ENCODE measurements at places on chromosomes 4 and X. TPM values are rescaled to one million over a fixed set of nuclear protein-coding genes. Genes with fewer than 3 reads are reported as not detected.

The SSX4 gene
- total RNA-seq: not detected

The PRKG2 gene
- 0.60 TPM for total RNA-seq

The FAM3A gene
- total RNA-seq: 32.3 TPM

The CT45A1 gene
- not detected for total RNA-seq

The CDKL2 gene
- 1.1 TPM for total RNA-seq

The ADAMTS3 gene
- not detected for total RNA-seq

The WDFY3 gene
- not detected for total RNA-seq

The GABRG1 gene
- not detected for total RNA-seq

The SPP1 gene
- total RNA-seq: not detected

The ABLIM2 gene
- total RNA-seq: 0.43 TPM

The CT45A10 gene
- not detected for total RNA-seq

The NHSL2 gene
- 0.48 TPM for total RNA-seq

The SPANXN4 gene
- total RNA-seq: not detected

The UGT2B17 gene
- total RNA-seq: not detected

The TRIM60 gene
- not detected for total RNA-seq

The IL2 gene
- total RNA-seq: 0.31 TPM

The PABPC1L2B gene
- total RNA-seq: not detected

The GPR173 gene
- total RNA-seq: not detected

The MYOZ2 gene
- total RNA-seq: not detected

The F9 gene
- not detected for total RNA-seq

The HMGB2 gene
- 713 TPM for total RNA-seq

The SPANXN1 gene
- total RNA-seq: not detected

The CEP135 gene
- 19.3 TPM for total RNA-seq

The AWAT2 gene
- not detected for total RNA-seq

The HPGD gene
- total RNA-seq: 10.0 TPM

The MAGEA2B gene
- not detected for total RNA-seq

The ODAPH gene
- not detected for total RNA-seq

The HEPH gene
- total RNA-seq: not detected

The MID1 gene
- not detected for total RNA-seq

The CFAP99 gene
- total RNA-seq: not detected

The MECP2 gene
- 61.8 TPM for total RNA-seq

The SPATA18 gene
- total RNA-seq: 0.71 TPM

The DCAF8L1 gene
- total RNA-seq: not detected

The YIPF7 gene
- total RNA-seq: not detected

The CITED1 gene
- not detected for total RNA-seq

The SORCS2 gene
- total RNA-seq: not detected

The ZCCHC12 gene
- total RNA-seq: not detected

The CXorf38 gene
- total RNA-seq: 19.6 TPM

The PAGE5 gene
- total RNA-seq: not detected

The USP17L18 gene
- total RNA-seq: not detected

The GIMD1 gene
- not detected for total RNA-seq

The CTAG2 gene
- not detected for total RNA-seq

The GAGE1 gene
- total RNA-seq: not detected

The GLRA2 gene
- not detected for total RNA-seq

The PRDX4 gene
- total RNA-seq: 27.7 TPM

The FAM47A gene
- total RNA-seq: not detected

The NAP1L5 gene
- 3.8 TPM for total RNA-seq

The PDCL2 gene
- not detected for total RNA-seq

The UPF3B gene
- 9.2 TPM for total RNA-seq

The PPP1R2C gene
- not detected for total RNA-seq

The SORBS2 gene
- total RNA-seq: not detected

The ZNF157 gene
- 0.48 TPM for total RNA-seq

The NXF3 gene
- total RNA-seq: not detected

The DEFB131A gene
- total RNA-seq: not detected

The LEF1 gene
- 423 TPM for total RNA-seq

The TTC29 gene
- not detected for total RNA-seq

The GPR50 gene
- total RNA-seq: not detected

The GDI1 gene
- 108 TPM for total RNA-seq

The BTK gene
- total RNA-seq: 0.28 TPM

The SHROOM4 gene
- total RNA-seq: not detected
